ENCODE measurements at places on chromosomes 4 and X. TPM values are rescaled to one million over a fixed set of nuclear protein-coding genes. Genes with fewer than 3 reads are reported as not detected.

DNA sequence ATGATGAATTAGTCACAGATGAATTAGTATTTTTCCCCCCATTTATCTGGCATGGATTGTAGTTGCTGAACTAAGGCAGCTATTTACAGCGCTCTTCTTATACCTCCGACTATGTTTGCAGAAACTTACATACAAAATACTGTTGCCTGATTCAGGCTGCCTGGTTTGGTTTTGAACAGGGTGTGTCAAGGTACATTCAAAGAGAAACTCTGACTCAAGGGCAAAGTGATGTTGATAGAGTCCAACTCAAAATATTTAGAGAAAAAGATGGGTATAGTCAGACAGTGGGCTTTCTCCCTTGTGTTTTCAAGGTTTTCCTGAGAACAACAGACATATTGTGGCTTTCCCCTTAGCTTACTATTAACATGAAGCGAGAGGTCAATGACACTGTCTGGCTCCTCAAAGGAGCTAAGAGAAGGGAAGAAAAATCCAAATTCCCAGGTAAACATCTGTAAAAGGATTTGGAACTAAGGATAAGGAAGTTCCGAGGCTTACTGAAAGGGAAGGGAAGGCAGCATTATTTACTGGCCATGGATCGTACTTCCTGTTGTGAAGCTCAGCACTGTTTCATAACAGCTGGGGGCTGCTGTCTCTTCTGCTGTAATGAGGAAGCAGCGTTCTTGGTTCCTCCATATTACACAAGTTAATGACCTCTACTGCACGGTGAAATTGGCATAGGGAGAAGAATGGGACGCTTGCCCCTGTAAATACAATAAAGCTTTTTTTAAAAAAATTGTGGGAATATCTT lies 30.9 kb downstream of the FAM9C start:
- H3K27ac ChIP-seq: peak overlapping the region; percentile 77
- H3K27me3 ChIP-seq: no peaks in the 10 kb centered on the region
- H3K4me3 ChIP-seq: no peak overlapping the region
- H3K36me3 ChIP-seq: no peaks in the 10 kb centered on the region

DNA sequence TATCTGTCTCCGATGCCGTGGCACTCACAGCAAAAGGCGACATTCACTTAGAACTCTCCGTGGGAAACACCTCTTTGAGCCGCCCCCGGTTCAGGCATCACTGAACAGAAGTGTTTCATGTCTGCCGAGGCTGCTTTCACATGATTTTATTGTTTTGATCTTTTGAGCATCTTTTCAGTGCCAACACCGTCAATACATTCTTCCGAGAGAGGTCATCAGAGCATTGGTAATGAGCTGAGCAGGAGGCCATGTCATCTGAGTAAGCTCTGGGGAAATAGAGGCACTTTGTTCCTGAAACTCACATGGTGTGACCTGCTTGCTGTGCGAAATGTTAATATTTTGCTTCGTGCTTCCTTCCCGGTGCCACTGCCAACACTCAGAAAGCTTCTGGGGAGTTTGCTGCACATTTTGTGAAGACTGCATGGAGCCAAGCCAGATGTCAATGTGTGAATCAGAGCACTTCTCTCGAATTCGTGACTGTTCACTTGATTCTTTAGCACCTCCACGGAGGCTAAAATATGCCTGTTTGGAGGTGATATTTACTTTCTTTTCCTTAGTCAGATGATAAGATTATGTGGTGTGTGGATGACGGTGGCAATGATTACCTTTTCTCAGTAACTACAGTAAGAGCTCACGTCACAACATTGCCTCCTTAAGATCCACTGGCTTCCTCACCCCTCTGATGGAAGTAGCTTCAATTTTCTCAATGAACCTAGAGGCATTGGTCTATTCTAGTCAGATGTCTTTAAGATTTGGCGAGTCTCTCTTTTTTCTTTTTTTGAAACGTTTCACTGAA lies 222.3 kb upstream of the HS3ST1 start:
- H3K4me1 ChIP-seq: no peaks in the 10 kb centered on the region
- DNase-seq: no peak
- H3K27ac ChIP-seq: no peak overlapping the region
- no peak overlapping the region for H3K4me3 ChIP-seq
- H3K36me3 ChIP-seq: no peaks in the 10 kb centered on the region
- H3K27me3 ChIP-seq: no peaks in the 10 kb centered on the region

Gene SULT1B1
- 2.6 TPM for total RNA-seq

DNA sequence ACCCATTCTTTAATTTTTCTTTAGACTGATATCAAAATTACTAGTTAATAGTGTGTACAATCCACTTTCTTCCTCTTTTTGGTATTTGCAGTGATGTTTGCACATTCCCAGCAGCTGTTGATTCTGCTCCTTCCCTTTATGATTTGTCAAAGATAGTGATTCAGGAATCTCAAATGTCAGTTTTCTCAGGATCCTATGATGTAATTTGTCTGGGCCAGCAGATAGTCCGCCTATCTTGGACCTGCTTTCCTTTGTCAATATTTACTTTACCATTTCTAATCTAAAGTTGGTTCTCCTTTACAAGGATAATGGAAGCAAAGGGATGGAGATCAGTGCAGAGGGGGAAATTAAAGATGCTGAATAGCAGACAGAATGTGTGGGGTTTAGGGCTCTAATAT lies 122.1 kb downstream of the REELD1 start:
- H3K4me3 ChIP-seq: no peak overlapping the region
- no peaks in the 10 kb centered on the region for H3K36me3 ChIP-seq
- H3K4me1 ChIP-seq: peaks cover 22% of the 10 kb centered on the region
- no peaks in the 10 kb centered on the region for H3K27me3 ChIP-seq

Gene NR0B1
- not detected for total RNA-seq

Gene TENM3
- total RNA-seq: 4.8 TPM

DNA sequence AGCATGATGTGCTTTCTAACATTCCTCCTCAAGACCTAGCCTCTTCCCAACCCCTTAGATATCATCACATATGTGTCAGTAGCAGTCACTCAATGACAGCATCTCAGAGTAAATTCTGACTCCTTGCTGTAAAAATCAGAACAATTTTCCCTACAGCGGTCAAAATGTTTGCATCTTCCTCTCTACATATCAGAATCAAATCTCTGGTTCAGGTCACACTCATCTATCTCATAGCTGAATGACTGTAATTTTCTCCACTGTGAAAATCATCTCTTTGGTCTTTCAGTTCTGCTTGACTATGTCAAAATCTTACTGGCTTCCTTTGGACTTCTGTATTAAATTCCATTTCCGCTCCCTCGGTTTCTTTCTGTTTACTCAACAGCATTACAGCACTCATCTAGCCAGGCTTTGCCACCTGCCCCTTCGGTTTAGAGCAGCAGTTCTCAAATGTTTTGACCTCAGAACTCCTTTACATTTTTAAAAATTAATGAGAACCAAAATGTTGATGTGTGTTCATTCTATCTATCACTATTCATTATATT lies 57.3 kb downstream of the AGA start:
- H3K4me3 ChIP-seq: no peak overlapping the region
- DNase-seq: no peak
- no peak overlapping the region for H3K27ac ChIP-seq

GRCh38 chr4:173503330-173504180 lies 26.5 kb downstream of the HAND2 start:
- no peak overlapping the region for H3K27ac ChIP-seq
- no peak for DNase-seq
- H3K27me3 ChIP-seq: peaks cover 43% of the 10 kb centered on the region
- H3K4me3 ChIP-seq: no peak overlapping the region

DNA sequence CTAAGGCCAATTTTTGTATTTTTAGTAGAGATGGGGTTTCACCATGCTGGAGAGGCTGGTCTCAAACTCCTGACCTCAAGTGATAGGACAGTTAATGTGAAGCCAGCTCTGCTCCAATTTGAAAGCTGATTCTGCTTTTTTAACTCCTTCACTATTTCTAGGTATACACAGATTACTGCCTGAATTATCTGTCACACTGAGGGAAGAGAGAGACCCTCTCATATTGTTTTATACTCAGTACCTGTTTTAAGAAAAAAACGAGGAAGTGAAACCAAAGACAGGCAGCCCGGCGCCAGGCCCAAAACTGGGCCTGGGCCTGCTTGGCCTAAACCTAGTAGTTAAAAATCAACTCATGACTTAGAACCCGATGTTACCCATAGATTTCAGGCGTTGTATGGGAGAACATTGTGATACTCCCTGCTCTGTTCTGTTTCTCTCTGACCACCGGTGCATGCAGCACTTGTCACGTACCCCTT lies 1601.5 kb upstream of the PCDH10 start:
- DNase-seq: peak; percentile 3
- H3K36me3 ChIP-seq: no peaks in the 10 kb centered on the region
- H3K4me1 ChIP-seq: no peaks in the 10 kb centered on the region
- H3K27ac ChIP-seq: no peak overlapping the region
- no peaks in the 10 kb centered on the region for H3K27me3 ChIP-seq
- no peak overlapping the region for H3K4me3 ChIP-seq

Gene FRAS1
- total RNA-seq: 11.2 TPM

DNA sequence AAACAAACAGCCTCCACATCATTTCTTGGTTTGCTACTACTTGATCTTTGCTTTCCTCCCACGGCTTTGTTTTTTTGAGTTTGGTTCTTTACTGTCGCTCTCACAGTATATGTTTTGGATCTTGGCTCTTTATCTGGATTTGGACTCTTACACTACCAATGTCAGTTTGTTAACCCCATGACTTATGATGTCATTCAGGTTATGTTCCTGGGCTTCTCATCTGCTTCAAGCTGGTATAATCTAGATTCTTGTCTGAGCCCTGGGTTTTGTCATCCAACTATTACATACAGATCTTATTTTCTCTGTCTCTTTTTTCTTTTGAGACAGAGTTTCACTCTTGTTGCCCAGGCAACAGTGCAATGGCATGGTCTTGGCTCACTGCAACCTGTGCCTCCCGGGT lies 482.9 kb upstream of the TEX13C start:
- H3K36me3 ChIP-seq: no peaks in the 10 kb centered on the region
- H3K27me3 ChIP-seq: no peaks in the 10 kb centered on the region
- H3K4me3 ChIP-seq: no peak overlapping the region
- H3K4me1 ChIP-seq: no peaks in the 10 kb centered on the region
- H3K27ac ChIP-seq: no peak overlapping the region

- no peaks in the 10 kb centered on the region for H3K27me3 ChIP-seq
Measured at GRCh38 chr4:2924765-2925301, 38.4 kb downstream of the NOP14 start.

DNA sequence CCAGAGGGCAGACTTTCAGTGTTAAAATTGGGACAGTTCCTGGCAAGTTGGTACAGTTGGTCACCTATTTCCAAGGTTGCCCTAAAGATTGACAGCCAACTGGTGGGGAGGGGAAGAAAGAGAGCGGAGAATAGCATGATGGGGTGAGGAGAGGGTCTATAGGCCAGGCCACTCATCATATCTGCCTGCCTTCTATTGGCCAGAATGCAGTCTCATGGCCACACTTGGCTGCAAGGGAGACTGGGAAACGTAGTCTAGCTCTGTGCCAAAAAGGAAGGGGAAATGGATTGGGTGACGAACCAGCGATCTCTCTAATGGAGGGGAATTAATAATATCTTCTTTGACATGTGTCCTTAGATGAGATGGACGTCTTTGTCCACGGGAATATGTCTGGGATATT lies 197.4 kb upstream of the ATP6AP2 start:
- H3K27ac ChIP-seq: no peak overlapping the region
- no peaks in the 10 kb centered on the region for H3K4me1 ChIP-seq
- H3K27me3 ChIP-seq: peaks cover 4% of the 10 kb centered on the region
- no peak overlapping the region for H3K4me3 ChIP-seq
- no peaks in the 10 kb centered on the region for H3K36me3 ChIP-seq

Gene MAGEA2
- total RNA-seq: not detected

Gene EXOC1L
- not detected for total RNA-seq

Gene UGT2B17
- total RNA-seq: not detected

GRCh38 chr4:61628282-61628681 lies 428.2 kb downstream of the ADGRL3 start:
- DNase-seq: no peak
- H3K4me1 ChIP-seq: no peaks in the 10 kb centered on the region
- H3K27me3 ChIP-seq: no peaks in the 10 kb centered on the region
- no peak overlapping the region for H3K27ac ChIP-seq
- H3K36me3 ChIP-seq: no peaks in the 10 kb centered on the region

- H3K4me1 ChIP-seq: peaks cover 8% of the 10 kb centered on the region
- no peak for DNase-seq
- no peaks in the 10 kb centered on the region for H3K27me3 ChIP-seq
- H3K27ac ChIP-seq: no peak overlapping the region
- H3K4me3 ChIP-seq: peak overlapping the region; percentile 87
- H3K36me3 ChIP-seq: no peaks in the 10 kb centered on the region
Measured at GRCh38 chr4:127881563-127881864, 821 bp downstream of the PLK4 start.

GRCh38 chr4:163967263-163967662 lies 472.8 kb downstream of the TMA16 start:
- no peaks in the 10 kb centered on the region for H3K27me3 ChIP-seq
- no peak overlapping the region for H3K4me3 ChIP-seq
- DNase-seq: no peak
- no peaks in the 10 kb centered on the region for H3K4me1 ChIP-seq
- no peaks in the 10 kb centered on the region for H3K36me3 ChIP-seq
- no peak overlapping the region for H3K27ac ChIP-seq

Gene RAB40AL
- total RNA-seq: 3.4 TPM

GRCh38 chrX:71144651-71145050 lies at the start of gene NLGN3:
Gene NLGN3 (plus strand): TSS chrX:71144841. CDS start chrX:71147750, 2,909 bp downstream.
- no peaks in the 10 kb centered on the region for H3K27me3 ChIP-seq
- DNase-seq: peak; percentile 69
- H3K36me3 ChIP-seq: no peaks in the 10 kb centered on the region
- H3K27ac ChIP-seq: no peak within 1 kb of the TSS
- peak within 1 kb of the TSS; percentile 12 for H3K4me3 ChIP-seq

Gene AWAT2
- total RNA-seq: not detected

Gene CLCN4
- 8.2 TPM for total RNA-seq

DNA sequence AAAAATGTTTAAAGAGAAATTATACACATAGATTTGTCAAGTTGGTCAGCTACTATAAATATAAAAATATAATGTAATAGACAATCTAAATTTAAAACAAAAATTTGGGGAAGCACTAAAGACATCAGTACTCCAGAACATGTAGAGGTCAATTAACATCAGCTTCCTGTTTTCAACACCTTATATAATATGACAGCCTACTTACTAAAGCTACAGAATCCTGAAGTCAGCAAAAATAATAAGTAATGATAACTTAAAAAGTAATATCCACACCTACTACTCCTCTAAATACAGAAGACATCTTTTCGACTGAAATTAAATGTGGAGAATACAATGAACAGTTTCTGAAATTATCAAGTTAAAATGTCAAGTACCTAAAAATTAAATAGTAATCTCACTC lies 118.6 kb downstream of the LRBA start:
- no peak overlapping the region for H3K4me3 ChIP-seq
- no peaks in the 10 kb centered on the region for H3K27me3 ChIP-seq
- no peaks in the 10 kb centered on the region for H3K4me1 ChIP-seq
- no peak for DNase-seq
- H3K27ac ChIP-seq: no peak overlapping the region

DNA sequence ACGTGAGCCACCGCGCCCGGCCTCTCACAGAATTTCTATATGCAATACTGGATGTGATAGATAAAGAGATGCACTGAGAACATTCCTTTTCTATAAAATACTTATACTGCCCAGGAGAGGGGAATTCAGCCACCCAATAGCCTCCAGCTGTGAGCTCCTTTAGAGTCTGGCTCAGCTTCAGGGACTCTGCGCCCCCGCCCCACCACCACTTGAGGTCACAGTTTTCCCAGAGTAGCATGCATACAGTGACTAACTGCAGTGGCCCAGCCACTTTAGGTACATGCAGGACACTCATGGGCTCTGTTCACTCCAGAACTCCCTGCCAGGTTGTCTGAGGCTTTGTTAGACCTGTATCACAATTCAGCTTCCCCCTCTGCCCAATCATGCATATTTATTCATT lies 144.4 kb upstream of the TET2 start:
- no peak overlapping the region for H3K4me3 ChIP-seq
- H3K36me3 ChIP-seq: no peaks in the 10 kb centered on the region
- H3K27me3 ChIP-seq: no peaks in the 10 kb centered on the region
- H3K27ac ChIP-seq: no peak overlapping the region
- no peaks in the 10 kb centered on the region for H3K4me1 ChIP-seq

Measured in upper lobe of left lung (tissue), 6 donors.